NCI-H1930 (cell line): ENCODE measurements at places on chromosomes 1 and 21.

DNA sequence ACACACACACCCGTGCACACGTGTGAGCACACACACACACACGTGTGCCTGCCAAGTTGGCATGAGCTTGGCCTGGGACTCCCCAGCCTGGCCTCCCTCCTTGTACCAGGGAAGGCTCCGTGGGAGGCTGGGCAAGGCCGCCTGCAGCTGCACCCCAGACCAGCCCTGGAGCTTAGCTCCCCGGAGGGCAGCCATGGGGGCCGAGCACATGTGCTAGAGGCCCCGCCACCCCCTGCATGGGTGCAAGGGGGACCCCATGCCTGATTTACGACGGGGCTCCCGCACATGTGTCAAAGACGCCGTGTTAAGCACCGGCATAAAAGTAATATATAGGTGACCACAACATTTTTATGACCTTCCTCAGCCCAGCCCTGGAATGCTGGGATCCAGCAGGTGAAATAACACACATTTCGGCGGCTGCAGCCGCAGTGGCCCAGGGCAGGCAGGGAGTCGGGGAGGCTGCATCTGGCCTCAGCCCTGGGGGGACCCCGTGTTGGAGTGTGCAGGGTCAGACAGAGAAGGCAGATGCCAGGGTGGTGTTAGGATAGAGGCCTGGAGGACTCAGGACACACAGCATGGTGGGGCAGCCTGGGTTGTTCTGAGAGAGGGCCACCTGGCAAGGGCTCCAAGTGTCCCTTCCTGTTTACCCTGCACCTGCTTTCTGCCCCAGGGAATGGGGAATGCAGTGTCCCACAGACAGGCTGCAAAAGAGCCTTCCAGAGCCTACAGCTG lies 56.3 kb downstream of the WNT9A start:
- no peak for DNase-seq

GRCh38 chr1:110634086-110634454 lies 27.9 kb upstream of the KCNA2 start:
- no peak for DNase-seq

DNA sequence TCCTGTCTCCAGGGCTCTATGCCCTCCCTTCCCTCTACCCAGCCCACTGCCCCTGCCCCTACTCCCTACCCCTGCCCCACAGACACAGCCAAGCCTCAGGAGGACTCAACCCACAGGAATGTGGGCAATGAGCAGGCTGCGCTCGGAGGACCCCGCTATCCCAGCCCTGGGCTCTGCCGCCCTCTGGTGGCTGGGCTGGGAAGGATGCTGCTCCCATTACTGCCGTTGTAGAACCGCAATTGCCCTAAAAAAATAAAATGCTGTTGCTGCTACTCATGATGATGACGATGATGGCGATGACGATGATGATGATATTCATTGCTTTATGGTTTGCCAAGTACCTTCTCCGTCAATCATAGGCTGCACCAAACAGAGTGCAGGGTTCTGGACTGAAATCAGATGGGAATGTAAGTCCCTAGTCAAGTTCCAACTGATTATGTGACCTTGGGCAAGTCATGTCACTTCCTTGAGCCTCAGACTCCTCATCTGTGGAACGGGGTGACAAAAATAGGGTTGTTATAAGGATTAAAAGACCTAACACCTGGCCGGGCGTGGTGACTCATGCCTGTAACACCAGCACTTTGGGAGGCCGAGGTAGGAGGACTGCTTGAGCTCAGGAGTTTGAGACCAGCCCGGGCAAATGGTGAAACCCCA lies 24.6 kb downstream of the ARHGEF19 start:
- DNase-seq, result peak; percentile 47

- DNase-seq, result no peak
These were observed 90.8 kb upstream of the CCDC190 start for GRCh38 chr1:162951553-162952315.

DNA sequence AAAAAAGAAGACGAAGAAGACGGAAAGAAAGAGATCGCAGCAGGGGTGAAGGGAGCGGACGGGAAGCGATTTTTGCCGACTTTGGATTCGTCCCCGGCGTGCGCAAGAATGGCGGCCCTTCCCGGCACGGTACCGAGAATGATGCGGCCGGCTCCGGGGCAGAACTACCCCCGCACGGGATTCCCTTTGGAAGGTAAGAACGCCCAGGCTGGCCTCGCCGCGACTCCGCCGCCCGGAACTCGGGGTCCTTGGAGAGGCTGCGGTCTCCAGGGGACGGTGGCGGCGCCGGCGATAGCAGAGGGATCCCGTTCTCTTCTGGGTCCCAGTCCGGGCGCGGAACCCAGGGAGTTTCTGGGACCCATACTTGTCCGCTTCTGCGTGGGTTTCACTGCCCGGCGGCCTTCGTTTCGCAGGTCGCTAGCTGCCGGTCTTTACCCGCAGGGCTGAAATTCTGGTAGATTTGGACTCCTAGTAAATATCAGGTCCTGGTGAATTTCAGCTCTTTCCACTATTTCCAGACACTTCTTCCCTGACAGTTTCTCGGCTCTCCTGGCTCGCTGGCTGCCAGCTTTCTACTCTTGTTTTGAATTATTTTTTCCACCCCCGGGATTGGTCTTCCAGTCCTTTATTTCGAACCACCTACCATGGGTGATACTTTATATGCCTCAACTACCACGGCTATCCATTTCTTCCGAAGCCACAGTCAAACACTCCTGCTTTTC lies 1.0 kb downstream of the PAX7 start:
- no peak for DNase-seq

- no peak for DNase-seq
These were observed 69.9 kb upstream of the GCLM start for GRCh38 chr1:93979040-93979717.

- no peak for DNase-seq
These were observed 1.1 kb upstream of the NFIA start for GRCh38 chr1:61081144-61081685.

DNA sequence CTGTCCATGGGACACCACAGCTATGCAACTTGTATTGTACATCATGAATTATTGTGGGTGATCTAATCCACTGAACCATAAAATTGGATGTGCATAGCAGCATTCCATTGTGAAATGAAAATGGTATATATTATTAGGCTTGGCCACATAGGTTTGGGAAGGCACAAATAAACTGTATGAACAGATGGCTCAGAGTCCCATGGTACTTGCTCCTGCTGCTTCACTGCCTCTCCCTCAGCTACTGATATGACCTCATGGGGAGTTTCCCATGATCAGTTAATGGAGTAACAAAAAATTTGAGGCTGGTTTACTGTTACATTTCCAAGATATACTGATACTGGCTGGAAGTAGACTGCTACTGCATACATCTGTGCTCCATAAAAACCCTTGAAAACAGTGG lies 152.7 kb upstream of the NEGR1 start:
- DNase-seq, result no peak

GRCh38 chr1:25583519-25584370 lies 32.8 kb upstream of the MAN1C1 start:
- DNase-seq, result no peak

- DNase-seq, result no peak
These were observed 55.6 kb downstream of the UCK2 start for GRCh38 chr1:165883056-165883455.

- DNase-seq, result no peak
These were observed 37.9 kb upstream of the CCDC27 start for GRCh38 chr1:3714284-3714741.
